ENCODE measurements at places on chromosomes 13 and 19.
A peak's percentile ranks its signal among the peaks of the same experiment; 100 is the strongest.

DNA sequence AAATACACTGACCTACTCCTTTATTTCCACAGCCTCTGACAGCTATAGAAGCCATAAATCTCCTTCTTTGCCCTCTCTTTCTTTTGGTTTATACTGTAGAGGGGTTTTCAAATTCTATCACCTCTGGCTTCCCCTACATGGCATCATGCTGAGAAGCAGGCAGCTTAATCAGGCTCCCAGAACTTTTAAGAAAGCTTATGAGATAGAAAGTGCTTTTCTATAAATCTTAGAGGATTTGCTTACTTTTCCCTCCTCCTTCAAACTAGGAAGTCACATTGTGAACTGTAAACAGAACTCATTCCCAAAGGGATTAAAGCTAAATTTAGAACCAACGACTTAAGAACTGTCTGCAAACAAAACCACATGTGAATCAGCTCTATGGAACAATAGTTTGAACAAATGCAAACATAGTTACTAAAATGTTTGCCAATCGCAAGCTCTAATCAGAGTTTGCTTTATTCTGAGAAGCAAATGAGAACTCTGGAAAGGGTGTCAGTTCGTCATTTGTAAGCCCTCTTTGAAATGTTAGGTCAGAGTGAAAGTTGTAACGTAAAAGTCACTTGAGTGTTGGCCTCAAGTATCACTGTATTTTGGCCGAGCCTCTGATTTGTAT is 344.1 kb downstream of the RFC3 start:
- peak; percentile 75 for DNase-seq

DNA sequence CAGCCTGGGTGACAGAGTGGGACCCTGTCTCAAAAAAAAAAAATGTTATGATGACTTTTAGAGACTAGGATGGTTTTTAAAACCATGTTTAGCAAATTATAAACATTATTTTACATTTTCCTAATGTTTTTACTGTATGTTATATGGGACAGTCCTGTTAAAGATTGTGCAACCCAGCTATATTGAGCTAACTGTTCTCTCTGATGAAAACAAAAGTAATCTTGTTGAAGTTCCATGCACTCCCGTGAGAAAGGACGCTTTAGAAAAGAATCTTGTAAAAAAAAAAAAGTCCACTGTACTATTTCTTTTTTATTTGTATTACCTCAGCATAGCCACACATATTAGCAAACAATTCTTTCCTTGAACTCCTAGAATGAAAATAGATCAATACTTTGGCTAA is 451.2 kb downstream of the DCT start:
- no peak for DNase-seq

- DNase-seq, result no peak
Observed at GRCh38 chr19:40410030-40410389, 3.2 kb downstream of the PRX start.

- peak; percentile 84 for DNase-seq
Observed at GRCh38 chr19:34475026-34475974, 6.3 kb upstream of the WTIP start.

DNA sequence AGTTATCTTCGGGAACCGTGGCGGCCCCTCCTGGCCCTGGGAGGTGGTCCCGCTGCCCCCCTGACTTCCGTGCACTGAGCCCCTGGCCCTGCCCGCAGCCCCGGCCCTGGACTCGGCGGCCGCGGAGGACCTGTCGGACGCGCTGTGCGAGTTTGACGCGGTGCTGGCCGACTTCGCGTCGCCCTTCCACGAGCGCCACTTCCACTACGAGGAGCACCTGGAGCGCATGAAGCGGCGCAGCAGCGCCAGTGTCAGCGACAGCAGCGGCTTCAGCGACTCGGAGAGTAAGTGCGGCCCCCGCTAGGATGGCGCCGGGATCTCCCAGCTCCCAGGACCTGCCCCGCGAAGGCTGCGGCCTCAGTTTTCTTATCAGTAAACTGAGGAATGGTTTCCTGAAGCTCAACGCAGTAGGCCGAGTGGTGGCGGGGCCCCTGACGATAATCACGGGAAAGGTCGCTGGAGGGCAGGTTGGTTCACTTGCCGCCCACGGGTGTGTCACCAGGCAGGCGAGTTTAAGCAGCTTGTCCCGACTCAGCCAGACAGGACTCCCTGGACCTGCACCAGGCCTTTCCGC is 924 bp downstream of the RGCC start:
- DNase-seq, result no peak

- peak; percentile 23 for DNase-seq
Observed at GRCh38 chr13:76638882-76639281, 247.3 kb downstream of the KCTD12 start.

- no peak for DNase-seq
Observed at GRCh38 chr19:38709671-38710415, 34.4 kb downstream of the CAPN12 start.

DNA sequence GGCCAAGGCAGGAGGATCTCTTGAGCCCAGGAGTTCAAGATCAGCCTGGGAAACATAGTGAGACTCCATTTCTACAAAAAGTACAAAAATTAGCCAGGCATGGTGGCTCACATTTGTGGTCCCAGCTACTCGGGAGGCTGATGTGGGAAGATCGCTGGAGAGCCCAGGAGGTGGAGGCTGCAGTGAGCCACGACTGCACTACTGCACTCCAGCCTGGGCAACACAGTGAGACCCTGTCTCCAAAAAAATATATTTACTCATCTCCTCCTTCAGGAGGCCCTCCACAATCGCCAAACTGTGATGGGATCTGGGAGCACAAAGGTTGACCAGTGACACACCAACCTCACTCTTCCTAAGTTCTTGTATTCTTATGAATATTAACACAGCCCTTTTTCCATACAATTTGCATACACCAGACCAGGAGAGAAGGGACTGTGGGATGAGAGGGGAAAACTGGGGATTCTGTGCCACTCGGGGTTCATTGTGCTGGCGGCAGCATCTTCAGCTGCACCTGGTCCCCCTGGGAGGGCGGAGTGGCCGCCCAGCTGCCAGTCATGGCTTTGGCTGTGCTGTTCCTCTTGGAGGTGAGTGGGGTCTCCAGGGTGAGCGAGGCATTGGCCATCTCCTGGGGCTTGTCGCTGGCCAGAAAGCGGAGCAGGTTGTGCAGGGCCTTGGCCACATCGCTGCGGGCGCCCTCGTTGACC is 5.8 kb upstream of the OPA3 start:
- no peak for DNase-seq

- DNase-seq, result no peak
Observed at GRCh38 chr13:31385540-31385939, 185.8 kb downstream of the B3GLCT start.

DNA sequence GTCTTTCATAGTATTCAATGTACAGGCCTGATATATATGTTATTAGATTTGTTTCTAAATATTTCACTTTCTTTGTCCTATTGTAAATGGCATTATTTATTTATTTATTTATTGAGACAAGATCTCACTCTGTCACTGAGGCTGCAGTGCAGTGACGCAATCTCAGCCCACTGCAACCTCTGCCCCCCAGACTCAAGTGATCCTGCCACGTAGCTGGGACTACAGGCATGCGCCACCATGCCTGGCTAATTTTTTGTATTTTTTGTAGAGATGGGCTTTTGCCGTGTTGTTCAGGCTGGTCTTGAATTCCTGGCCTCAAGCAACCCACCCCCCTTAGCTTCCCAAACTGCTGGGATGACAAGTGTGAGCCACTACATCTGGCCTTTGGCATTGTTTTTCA is 5.4 kb upstream of the GAS6 start:
- no peak for DNase-seq

DNA sequence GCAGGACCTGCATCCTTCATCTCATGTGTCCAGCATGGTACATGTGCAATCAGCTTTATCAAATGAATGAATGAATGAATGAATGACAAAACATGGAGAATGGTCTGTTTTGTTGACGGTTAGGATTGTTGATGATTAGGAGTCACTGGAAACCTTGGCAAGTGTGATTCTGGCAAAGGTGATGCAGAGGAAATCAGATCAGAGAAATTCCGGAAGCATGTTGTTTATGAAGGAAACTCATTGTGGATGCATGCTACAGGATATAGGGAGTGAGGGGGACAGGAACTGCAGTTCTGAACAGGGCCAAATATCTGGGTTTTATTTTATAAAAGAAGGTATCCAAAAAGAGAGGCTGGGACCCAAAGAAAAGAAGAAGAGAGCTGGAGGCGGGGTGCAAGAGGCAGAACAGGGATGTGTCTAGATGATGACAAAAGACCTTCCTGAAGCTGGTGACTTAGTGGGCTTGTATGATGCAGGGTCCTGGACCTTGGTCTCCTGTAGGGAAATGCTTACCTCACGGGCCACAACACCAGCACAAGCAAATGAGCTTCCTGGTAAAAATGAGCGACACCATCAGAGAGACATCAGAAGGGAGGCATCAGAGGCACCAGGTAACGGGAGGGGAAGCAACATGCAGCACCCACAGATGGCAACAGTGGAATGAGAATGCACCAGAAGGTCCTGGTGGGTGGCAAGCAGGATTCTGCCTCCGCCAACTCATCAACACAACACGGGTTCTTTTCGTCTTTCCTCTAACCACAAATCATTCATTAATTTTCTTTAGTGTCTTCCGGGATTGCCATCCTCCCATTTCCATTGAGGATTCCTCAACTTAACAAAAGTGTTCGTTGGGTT is 159.6 kb downstream of the FOXO1 start:
- DNase-seq, result no peak

DNA sequence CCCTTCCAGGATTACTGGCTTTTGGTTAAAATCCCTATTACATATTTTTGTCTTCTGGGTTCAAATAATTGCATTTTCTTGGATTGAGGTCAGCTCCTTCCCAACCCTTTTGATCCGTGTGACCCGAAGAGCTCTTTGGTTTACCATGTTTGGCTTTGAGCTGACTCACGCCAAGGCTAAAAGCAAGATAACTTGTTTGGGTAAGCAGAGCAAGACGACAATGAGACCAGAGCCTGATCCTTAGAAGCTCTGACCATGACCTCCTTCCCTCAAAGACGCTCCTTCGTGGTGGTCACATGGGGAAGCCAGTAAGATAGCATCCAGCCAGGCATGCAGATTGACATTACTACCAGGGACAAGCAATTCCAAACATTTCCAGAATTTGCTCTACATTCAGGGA is 153.8 kb downstream of the DCT start:
- no peak for DNase-seq

- DNase-seq, result peak; percentile 98
Observed at GRCh38 chr19:55385724-55386492, at the start of gene RPL28. Gene RPL28 (plus strand): TSS chr19:55385932. CDS start chr19:55386358, 426 bp downstream.

DNA sequence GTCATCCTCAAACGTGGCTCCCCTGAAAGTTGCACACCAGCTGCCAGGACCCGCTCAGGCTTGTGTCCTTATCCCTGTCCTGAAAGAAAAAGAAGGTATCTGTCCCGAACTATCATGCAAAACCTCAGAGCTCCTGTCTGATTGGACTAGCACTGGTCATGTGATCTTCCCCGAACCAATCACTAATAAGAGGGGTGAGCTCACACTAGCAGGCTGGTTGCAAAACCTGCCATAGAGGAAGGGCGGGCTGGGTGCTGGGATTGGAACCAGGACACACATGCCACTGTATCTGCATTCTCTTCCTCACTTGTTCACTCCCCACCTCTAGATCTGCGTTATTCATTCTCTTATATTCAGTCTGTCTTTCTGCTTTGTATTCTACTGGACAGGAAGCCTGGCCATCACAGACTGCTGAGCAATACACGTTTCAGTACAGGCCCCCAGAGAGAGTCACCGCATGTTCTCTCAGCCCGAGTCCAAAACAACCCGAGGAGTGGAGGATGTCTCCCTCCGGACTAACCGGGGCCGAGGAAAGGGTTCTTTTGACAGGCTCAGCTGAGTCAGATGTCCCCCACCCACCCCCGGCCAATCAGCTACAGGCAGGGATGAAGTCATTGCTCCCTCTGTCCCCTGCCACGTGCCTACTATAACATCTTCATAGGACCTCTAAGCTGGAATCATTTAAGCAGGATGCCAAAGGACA is 97.7 kb downstream of the SIPA1L3 start:
- peak; percentile 97 for DNase-seq

DNA sequence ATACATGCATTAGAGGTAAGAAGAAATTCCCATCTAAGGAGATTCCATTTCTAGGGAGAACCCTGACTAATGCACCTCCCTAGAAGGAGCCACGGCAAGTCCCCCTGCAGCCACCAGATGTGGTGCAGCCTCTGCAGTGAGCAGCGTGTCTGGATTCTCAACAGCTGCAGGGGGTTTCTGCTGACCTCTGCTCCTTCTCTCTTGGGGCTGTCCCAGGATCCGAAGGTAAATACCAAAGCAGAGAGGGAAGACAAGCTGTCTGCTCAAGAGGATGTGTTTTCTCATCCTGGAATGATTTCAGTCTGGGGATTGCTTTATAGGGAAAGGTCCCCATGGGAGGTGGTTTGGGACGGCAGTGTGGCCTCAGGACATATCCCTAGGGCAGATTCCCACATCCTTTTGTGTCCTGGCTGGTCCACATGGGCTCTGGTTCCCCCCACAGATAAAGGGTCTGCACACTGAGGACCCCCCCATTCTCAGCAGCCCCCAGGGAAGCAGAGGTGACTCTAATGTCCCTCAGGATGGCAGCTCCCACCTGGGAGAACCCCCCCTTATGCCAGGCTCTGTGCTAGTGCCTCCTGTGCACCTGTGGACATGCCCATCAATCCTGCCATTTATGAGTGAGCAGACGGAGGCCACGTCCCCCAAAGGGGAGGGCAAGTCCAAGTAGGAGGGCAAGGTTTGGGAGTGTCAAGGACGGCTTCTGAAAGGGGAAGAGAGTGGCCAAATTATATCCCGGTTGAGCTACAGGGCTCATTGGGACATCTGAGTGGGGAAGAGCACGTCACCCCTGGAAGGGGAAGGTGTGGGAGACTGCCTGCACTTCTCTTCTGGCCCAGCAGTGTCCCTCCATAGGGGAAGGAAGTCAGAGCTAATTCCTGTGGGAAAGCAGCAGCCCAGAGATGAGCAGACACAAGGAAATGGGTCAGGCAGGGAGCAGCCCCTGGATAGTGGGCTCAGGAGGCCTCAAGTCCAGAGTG is 10.2 kb upstream of the OR10H5 start:
- DNase-seq, result no peak

GRCh38 chr13:45119469-45119990 is 780 bp upstream of the GTF2F2 start:
- DNase-seq, result peak; percentile 26

- no peak for DNase-seq
Observed at GRCh38 chr13:50629966-50630365, 213.5 kb downstream of the DLEU7 start.

DNA sequence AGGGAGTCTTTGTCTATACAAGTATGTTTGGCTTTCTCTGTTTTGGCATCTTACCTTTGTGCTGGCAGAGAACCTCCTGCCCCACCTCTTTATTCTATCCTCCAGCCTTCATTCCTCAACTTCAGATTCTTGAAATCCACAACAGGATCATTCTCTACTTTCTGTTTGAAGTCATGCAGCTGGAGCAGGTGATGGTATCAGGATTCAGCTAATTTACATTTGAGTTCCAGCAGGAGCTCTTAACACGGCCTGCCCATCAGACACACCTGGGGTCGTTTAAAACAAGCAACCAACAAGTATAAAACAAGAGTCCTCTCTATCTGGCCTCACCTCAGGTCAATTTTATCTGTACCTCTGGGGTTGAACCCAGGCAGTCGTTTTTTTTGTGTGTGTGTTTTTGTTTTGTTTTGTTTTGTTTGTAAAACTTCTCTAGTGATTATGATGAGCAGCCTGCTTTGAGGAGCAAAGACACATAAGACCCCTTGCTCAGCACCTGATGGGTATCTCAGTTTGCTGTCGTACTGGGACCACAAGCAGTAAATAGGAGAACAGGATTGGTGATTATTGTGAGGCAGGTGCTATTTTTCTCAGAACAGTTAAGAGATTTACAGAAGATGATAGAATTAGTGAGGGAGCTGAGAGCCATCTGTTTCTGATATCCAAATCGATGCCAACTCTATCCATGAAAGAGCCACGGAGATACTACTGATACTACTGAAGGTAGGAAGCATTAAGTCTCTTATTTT is 78.4 kb downstream of the GPC6 start:
- DNase-seq, result no peak

All from AG08395 (cell line).